ENCODE measurements at places on chromosomes 5 and 9. TPM values are rescaled to one million over a fixed set of nuclear protein-coding genes. Genes with fewer than 3 reads are reported as not detected.

DNA sequence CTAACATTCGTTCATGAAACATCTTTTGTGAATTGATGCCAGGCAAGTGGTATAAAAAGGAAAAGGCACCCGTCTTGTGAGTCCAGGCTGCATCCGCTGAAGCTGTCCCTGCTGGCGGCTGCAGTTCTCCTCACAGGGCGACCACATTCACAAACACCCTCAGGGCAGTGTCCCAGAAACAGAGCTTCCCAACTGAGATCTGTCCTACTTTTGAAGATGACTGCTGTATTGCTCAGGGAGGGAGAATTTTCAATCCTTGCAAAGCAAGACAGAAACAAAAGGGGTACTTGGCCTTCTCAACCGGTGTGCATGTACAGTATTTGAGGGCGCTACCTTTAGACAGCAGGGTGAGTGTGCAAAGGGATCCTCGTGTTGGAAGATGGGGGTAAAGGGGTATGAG lies 316.1 kb downstream of the GADD45G start:
- DNase-seq: no peak

ENHO gene
- total RNA-seq: 0.46 TPM

TRIM52 gene
- total RNA-seq: 34.5 TPM

RASGRF2 gene
- 0.06 TPM for total RNA-seq

- no peak for DNase-seq
Measured at GRCh38 chr5:175517824-175518450, 39.6 kb downstream of the SFXN1 start.
